ENCODE measurements at places on chromosomes 2 and 18. TPM values are rescaled to one million over a fixed set of nuclear protein-coding genes. Genes with fewer than 3 reads are reported as not detected.
A peak's percentile ranks its signal among the peaks of the same experiment; 100 is the strongest.

The MOB4 gene
- 19.5 TPM for total RNA-seq

The GALNT14 gene
- total RNA-seq = 0.90 TPM

GRCh38 chr18:63234841-63235240 lies 84.7 kb downstream of the BCL2 start:
- H3K27ac ChIP-seq = peak overlapping the region; percentile 80
- H3K27me3 ChIP-seq = no peaks in the 10 kb centered on the region
- H3K4me1 ChIP-seq = peaks cover 71% of the 10 kb centered on the region

DNA sequence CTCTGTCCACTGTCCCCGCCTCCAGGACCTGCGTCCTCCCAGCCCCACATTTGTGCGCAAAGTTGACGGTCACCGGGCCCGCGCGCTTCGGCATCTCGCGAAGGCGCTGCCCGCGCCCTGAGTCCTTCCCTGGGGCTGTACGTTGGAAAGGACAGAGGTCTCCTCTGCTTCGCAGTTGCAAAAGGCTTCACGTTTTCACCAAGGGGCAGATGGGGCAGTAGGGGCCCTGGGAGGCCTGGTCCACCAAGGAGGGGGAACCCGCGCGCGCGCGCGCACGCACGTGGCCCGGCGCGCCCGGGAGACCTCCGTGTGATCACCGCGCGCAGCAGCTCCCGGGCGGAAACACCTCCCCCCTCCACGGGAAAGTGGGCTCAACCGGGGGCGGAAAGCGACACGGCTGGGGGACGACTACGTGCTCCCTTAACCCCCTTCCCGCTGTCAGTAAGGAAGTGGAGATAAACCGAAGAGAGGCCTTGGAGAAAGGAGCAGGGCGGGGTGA lies 21.9 kb downstream of the TEX44 start:
- H3K27me3 ChIP-seq = no peaks in the 10 kb centered on the region
- peak overlapping the region; percentile 92 for H3K27ac ChIP-seq
- H3K4me3 ChIP-seq = peak overlapping the region; percentile 74
- peaks cover 48% of the 10 kb centered on the region for H3K4me1 ChIP-seq
- no peaks in the 10 kb centered on the region for H3K36me3 ChIP-seq

- H3K27ac ChIP-seq = no peak overlapping the region
- H3K4me1 ChIP-seq = no peaks in the 10 kb centered on the region
- peaks cover 2% of the 10 kb centered on the region for H3K27me3 ChIP-seq
- no peak overlapping the region for H3K4me3 ChIP-seq
- no peak for DNase-seq
Observed at GRCh38 chr2:65678779-65679391, 246.5 kb upstream of the SPRED2 start.

DNA sequence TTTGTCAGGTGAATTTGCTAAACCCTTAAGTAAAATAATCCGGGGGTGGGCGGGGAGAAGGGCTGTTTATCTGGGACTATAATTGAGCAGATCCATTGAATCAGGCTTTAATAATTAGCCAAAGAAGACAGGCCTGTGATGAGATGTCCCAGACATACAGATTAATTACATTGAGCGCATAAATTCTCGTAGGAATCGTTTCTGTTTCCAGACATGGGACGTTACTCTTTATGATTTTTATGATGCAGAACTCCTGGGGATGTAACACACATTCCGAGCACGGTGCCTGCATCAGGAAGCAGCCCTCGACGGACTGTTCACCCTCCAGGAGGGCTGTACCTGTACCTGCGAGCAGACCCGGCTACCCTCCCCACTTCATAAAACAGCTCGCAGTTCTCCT lies 88.9 kb downstream of the SMIM21 start:
- no peak overlapping the region for H3K4me3 ChIP-seq
- H3K27ac ChIP-seq = no peak overlapping the region
- H3K36me3 ChIP-seq = no peaks in the 10 kb centered on the region
- H3K4me1 ChIP-seq = no peaks in the 10 kb centered on the region
- no peaks in the 10 kb centered on the region for H3K27me3 ChIP-seq
- DNase-seq = no peak

DNA sequence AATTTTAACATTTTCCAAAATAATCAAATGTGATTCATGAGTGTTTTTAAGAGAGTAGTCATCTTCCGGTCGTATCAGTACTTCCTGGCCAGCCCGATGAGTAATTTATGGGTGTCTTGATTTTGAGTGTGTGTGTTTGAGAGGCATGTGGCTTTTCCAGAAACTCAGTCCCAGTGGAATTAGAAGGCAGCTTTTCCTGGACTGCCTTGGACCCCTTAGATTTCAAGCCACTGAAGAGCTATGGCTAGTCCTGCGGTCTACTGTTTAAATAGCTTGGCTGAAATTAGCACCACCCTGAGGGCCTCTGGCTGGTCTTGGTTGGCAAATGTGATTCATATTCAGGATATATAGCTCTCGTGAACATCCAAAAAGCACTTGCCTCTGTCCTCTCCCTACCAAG lies 59.4 kb downstream of the HK2 start:
- no peak for DNase-seq
- H3K27ac ChIP-seq = no peak overlapping the region
- no peaks in the 10 kb centered on the region for H3K4me1 ChIP-seq
- no peak overlapping the region for H3K4me3 ChIP-seq

All from activated T-helper 2 cell treated with anti-CD3 and anti-CD28 coated beads, Interferon-gamma antibody, Interleukin-2, Interleukin-4, amounts not matched to agents 10 μg/mL and 5 μg/mL and 100 μg/mL, durations not matched to agents 14 hours and 24 hours and 36 hours (primary cell).